ENCODE measurements at places on chromosomes 1 and 21.

DNA sequence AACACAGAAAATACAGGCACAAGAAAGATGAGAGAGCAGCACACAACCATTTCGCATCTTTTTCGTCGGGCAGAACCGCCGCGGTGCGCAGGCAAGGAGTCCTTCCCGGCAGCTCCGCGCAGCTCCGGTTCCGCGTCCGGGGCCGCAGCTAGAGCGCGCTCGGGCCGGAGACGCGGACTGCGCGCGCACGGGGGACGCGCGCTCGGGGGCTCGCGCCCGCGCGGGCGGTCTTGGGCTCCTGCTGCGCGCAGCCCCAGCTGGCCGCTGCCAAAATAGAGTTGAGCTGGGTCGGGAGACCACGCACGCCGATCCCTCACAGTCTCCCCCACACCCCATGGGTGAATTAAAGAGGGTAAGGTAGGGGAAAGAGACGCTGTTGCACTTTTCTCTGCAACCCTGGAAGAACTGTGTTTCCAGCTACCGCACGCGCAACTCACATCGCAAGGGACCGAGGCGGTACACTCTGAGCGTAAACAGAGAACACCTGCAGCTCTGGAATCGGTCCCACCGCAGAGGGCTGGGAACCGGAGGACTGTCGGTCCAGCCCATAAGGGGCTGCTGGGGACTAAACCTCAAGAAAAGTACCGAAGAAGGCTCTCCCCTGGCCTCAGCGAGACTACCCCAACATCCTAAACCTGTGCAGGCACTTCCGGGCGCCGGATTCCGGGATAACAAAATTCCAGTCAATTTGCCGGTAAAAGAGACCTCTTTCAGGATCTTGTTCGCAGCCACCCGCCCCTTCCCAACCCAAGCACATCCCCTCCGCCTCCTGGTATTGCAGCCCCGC lies 1.7 kb downstream of the NR5A2 start:
- DNase-seq = peak; percentile 67

DNA sequence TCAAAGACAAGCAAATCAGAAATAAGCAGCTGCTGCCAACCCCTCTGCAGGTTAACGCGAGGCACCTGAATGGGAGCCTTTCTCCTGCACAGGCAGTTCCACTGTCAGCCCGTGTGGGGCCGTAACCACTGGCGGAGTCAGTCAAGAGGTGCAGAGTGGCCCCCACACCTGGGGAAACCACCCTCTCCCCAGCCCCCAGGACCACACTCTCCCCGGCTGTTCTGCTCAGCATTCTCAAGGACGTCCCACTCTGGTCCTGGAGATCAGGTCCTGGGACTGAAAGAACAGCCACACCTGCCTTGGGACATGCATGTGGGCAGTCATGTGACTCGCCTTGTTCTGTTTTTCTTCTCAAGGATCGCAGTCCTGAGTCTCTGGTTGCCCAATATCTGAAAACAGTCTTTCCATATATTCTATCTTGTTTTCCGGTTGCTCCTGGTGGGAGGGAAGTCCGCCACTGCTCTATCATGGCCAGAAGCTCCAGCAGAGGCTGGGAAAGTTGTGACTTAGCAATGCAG lies 252.5 kb downstream of the PTPRU start:
- no peak for DNase-seq

DNA sequence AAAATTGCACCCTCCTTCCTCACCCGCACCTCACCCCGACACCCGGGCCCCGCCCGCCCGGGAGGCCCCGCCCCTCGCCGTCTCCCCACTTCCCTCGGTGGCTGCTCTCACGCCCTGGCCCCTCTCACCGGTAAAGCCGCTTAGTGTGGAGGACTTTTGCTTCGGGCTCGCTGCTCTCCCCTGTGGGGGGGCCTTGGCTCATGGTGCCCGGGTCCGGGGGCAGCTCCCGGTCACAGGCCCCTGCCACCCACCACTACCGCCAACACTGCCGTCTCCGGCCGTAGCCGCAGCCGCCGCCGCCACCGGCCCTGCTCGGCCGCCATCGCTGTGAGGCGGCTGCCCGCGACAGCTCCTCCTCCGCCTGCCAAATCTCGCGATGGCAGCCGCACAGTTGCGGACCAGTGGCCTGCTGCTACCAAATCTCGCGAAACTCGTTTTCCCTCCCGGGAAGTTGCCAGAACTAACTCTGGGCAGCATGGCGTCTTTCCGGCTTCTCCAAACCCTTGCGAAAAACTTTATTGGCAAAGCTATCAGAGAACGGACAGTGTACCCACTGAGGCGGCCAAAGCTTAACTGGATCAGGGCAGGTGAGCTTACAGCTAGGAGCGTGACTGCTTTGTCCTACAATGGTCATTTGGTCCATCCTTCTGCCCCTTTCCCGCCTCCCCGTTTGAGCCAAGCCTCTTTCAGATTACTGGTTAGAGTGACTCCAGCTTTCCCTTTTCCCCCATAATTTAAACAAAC lies at the start of gene SMG5:
TSS of gene SMG5 (minus strand) at position 347 of the 744 bp plus-strand sequence. CDS start at position 202, 145 bp downstream.
- peak; percentile 96 for DNase-seq

- DNase-seq = no peak
Observed at GRCh38 chr1:54982739-54983138, 2.3 kb downstream of the TMEM61 start.

GRCh38 chr1:240332672-240333071 lies 241.0 kb downstream of the FMN2 start:
- DNase-seq = no peak

- peak; percentile 33 for DNase-seq
Observed at GRCh38 chr1:26318338-26319064, 743 bp downstream of the CD52 start.

- no peak for DNase-seq
Observed at GRCh38 chr1:38741341-38741740, 118.2 kb downstream of the RRAGC start.

- DNase-seq = no peak
Observed at GRCh38 chr1:104196136-104196535, 446.4 kb downstream of the AMY1C start.

DNA sequence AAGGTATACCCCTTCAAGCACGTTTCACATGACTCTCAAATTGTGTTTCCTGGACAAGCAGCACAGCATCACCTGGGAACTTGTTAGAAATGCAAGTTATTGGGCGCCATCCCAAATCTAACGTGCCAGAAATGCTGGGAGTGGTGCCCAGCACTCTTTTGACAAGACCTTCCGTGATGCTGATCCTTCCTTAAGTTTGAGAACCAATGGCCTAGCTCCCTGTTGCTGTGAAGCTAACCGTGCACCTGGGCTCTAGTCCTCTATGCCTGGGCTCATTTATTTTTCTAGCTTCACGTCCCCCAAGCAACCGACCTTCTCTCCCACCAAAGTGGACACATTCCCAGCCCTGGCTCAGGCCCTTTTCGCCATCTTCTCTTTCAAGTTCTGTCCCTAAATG lies 4.3 kb downstream of the BEST4 start:
- DNase-seq = no peak

DNA sequence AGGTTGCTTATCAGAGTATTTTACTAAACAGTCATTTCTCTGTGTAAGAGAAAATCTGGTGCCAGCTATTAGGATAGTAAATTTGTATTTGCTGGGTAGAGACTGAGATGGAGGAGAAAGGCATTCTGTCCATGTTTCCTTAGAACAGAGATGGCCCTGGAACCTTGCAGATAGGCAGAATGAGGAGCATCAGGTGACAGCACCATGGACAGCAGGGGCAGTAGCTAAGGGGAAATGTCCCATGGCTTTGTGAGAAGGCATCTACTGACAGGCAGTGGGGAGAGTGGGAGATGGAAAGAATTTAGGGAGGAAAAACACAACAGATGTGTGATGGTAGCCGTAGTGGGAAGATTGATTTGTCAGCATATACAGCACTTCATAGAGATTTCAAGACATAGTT lies 105.0 kb downstream of the PRRX1 start:
- DNase-seq = no peak

DNA sequence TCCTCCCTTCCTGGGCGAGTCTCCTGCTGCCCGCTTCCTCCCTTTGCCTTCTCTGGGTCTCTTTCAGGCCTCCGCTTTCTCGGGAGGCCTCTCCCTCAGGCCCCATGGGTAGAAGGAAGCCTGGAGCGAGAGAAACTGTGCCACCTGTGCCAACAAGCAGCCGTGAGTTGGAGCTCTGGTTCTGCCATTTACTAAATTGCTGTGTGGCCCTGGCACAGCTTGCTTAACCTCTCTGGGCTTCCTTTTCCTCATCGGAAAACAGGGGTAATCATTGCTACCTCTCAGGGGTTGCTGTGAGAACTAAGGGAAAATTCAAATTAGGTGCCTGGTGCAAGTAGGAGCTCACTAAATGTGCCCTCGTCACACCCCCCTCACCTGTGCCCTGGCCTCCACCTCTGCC lies 80.4 kb downstream of the PAX7 start:
- DNase-seq = no peak

DNA sequence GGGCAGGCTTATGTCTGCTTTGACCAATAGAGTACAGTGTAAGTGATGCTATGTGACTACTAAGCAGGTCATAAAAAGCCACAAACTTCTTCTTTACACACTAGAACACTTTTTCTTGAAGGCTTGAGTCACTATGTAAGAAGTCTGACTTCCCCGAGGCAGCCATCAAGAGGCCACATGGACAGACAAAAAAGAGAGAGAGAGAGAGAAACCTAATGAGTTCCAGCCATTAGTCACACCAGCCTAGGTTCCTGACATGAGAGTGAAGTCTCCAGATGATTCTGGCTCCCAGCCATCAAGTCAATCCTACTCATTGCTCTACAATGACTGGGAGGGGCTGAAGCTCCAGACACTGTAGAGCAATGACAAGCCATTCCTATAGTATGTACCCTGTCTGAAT lies 101.4 kb downstream of the LHX9 start:
- peak; percentile 19 for DNase-seq

GRCh38 chr1:16088996-16089395 lies 15.5 kb upstream of the FAM131C start:
- DNase-seq = no peak

- DNase-seq = no peak
Observed at GRCh38 chr1:22117851-22118250, 25.0 kb downstream of the WNT4 start.

- DNase-seq = no peak
Observed at GRCh38 chr1:78224861-78225552, 179.2 kb downstream of the GIPC2 start.

DNA sequence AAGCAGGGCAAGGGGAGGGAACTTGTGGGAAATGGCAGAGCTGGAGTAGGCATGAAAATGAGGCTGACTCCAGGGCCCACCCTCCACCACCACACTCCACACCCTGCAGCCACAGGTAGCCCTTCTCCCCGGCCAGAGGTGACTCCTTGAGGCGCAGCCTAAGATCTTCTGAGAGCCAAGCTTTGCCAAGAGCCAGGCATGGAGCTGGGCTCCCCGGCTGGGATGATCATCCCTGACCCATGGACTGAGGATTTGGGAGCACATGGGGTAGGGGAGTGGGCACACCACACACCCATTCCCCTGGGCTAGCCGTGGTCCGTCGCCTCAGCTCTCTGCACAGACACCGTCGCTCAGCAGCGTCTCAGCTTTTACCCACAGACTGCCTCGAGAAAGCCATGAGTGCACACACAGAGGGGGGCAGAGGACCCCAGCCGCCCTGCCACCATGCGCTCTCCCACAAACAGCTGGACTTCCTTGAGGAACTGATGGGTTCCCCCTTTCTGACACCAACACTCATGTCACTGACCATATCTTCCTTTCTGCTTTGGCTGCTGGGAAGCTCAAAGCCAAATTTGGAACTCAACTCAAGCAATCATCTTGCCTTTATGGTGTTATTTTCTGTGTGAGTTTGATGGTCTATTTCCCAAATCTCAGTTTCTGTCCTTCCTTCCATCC lies 123.6 kb upstream of the RUNX3 start:
- DNase-seq = no peak
